Choroid plexus epithelial cell (primary cell): ENCODE measurements at places on chromosomes 13 and 19.

DNA sequence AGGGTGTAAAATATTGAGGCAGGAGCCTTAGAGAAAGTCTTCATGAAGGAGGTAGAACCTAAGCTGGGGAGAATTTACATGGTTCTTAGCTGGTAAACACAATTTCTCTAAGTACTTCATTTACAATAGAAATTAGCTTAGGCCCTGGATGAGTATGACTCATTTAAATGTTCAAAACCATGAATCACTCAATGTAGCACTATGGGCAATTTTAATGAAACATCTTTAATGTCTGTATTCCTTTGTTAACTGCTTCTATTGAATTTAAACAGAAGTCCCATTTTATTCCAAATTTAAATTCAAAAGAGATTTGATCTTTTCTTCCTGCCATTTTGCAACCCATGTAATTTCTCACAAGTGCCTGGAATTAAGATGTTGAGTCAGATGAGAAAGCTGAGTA, 252.1 kb downstream of the RFC3 start:
- peak; percentile 33 for DNase-seq

DNA sequence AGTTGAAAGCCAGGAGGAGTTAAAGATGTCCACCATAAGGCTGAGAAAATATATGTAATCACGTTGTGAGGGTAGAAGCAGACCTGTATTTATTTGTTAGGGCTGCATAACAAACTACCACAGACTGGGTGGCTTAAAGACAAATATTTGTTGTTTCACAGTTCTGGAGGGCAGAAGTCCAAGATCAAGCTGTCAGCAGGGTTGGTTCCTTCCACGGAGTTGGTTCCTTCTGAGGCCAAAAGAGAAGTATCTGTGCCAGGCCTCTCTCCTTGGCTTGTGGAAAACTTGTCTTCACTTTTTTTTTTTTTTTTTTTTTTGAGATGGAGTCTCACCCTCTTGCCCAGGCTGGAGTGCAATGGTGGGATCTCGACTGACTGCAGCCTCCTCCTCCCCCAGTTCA, 73.7 kb upstream of the SLAIN1 start:
- no peak for DNase-seq

- no peak for DNase-seq
Measured at GRCh38 chr13:46198696-46199193, 13.0 kb upstream of the LRRC63 start.

- peak; percentile 97 for DNase-seq
Measured at GRCh38 chr13:79936368-79937136, 404.4 kb downstream of the SPRY2 start.

DNA sequence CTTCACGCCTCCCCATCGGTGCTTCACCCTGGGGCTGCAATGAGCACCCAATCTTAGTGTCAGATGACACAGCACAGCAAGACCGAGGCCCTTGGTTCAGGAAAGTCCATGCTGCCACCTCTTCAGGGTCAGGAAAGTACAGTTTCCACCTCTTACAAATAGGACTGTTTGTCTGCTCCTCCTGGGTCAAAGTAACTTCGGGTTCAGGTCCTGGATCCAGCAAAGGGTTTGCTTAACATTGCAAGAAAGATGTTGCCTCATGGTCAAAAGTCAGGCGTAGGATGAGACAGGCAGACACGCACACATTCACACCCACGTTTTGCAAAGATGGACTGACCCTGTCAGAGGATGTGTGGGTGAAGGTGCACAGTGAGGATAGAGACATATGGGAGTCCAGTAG, 1.6 kb upstream of the CYP2B6 start:
- DNase-seq, result no peak

DNA sequence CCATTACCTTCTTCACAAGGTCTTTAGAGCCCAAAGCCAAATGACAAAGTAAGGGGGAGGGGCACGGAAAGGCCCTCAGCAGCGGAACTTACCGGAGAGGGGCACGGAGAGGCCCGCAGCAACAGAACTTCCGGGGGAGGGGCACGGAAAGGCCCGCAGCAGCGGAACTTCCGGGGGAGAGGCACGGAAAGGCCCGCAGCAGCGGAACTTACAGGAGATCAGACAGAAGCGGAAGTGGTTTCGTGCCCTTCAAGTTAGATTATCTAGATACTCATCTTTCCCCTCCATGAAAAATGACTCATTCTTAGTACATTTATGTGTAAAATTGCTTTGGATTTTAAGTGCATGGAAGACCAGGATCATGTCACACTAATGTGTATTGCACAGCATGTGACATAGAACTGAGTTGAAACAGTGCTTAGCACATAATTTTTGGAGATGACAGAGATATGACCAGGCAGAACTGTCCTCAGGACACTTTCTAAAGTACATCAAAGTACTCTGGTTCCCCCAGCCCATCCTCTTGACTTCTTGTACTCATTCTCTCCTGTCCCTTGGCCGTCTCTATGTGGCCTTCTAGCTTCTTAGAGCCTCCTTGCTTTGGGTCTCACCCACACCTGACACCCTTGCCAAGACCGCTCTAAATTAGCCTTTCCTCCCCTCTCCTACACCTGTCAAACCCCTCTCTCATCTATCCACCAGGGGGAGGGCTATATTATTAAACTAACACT, 25.7 kb upstream of the TPTE2 start:
- DNase-seq, result peak; percentile 52

GRCh38 chr13:26228096-26228495, 6.0 kb upstream of the RNF6 start:
- no peak for DNase-seq

DNA sequence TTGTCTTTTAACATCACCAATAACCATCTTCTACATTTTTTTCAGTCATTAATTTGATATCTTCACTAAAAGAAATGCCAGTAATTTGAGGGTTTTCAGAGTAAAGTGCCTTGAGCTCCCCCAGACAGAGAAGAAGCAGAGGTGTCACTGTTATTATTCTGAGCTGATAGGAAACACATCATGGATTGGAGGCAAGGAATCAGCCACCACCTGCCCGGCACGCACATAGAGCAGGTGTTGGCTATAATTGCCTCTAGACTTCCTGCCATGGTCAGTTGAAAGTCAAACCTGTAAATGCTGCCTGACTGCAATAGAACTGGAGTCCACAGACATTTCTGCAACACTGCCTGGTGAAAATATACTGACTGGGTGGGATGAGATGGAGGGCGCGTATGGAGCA, 776.6 kb downstream of the UQCRFS1 start:
- DNase-seq, result no peak

DNA sequence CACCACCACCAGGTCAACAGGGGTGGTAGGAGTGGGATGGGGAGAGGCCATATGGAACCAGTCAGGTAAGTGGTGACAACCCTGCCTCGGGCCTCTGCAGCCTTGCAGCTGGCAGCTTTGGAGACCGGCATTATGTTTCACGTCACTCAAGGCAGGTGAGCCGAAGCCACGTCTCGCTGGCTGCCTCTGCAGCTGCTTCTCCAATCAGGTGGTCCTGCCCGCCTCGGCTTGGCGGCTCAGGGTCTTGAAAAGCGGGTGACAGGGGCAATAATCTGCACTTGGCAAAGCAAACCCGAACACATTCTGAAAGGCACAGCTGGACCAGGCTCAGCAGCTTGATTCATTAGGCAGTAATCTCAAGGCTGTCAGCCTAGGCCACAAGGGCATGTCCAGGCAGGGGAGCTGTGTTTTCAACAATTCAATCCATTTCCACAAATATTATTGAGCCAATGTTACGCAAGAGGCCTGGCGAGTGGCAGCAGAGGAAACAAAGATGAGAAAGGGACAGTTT, 77.4 kb upstream of the PCDH8 start:
- no peak for DNase-seq

DNA sequence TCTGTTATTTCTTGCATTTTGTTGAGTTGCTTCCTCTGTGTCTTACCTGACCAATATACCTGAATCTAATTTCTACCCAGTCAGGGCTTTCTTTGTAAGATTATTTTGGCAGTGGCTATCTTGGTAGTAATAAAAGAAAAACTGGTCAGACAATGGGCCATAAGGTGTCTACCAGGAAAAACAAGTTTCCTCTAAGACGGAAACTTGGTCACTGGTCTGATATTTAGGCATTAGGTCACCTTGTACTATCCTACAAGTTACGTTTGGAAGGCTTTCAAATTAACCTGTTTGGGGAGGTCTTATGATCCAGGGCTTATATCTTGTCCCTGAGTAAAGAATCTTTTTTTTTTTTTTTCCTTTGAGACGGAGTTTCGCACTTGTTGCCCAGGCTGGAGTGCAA, 9.2 kb downstream of the ZNF823 start:
- no peak for DNase-seq

DNA sequence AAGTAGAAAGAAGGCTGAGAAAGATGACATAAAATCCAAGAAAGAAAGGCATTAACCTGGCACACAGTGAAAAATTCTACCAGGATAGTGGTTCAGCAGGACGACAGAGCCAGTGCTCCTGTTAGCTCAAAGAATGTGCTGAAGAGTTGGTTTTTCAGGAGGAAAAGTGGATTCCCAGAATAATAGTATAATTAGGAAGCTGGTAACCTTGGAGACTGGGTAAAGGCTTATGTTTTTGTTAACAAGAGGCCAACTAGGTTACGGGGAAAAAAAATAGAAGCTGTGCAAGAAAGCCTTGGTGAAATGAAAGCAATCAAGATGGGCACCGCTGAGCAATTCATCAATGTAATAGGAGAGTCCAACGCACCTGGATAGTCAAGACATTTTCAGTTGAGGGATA, 54.7 kb downstream of the SLC15A1 start:
- no peak for DNase-seq

DNA sequence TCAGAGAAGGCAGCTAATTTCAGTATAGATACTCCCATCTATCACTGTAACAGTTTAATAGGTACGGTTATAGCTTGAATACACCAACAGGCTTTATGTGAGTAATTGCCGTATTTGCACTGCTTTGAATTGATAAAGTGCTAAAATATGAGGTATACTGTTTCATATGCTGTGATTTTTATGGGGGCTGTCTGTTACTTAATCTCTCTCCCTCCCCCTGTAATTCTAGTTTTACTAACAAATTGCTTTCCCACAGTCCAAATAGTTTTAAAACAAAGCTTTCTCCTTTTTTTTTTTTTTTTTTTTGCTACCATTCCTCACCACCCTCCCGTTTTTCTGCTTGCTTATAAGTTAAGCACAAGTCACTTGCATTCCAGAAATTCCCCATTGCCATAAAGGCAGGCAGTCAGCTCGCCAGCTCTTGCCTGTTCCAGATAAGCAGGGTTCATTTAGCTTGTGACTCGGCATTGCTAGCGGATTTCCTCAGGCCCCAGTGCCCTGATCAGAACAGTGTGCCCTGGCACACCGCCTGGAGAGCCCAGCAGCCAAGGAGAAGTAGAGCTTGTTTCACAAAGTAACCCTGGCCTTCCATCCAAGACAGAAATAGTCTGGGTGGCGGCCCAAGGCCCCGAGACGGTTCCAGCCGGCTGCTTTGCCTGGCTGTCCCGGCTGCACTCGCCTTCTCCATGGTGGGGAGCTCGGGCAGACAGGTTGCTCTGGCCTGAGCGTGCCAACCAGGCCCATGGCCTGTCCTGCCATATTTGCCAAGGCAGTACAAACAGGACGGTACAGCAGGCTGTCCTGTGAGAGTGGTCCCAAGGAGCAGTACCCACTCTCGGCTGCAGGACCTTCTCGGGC, 43.5 kb upstream of the NPAS1 start:
- DNase-seq, result peak; percentile 95

- no peak for DNase-seq
Measured at GRCh38 chr13:23847497-23847896, 41.7 kb downstream of the MIPEP start.

DNA sequence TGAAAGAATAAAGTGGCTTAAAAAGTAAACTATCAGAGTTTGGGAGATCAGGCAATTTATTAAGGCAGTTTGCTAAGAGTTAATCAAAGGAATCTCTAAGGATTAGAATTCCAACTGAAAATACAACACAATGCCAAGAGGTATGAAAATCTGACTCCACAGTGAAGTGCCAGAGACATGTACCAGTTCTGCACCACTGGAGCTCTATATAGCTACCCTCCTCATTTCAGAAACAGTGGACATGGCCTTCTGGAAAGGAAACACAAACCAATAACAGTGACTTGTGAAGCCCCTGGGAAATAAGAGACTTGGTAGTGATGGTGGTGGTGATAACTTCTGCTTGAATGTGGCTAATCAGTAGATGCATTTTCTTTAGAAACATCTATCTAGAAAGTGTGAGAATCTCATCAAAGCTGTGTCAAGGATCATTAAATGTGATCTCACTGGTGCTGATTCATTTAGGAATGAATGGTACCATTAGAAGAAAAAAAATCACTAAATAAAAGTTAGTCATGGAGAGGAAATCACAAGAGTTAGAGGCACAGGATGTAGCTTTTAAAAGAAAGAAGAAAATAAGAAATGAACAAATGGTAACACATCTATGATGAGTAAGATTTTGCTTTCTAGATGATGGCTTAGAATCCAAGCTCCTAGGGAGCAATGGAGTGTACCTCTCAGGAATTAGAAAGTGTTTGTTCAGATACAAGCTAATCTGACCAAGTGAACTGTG, 20.1 kb upstream of the N4BP2L1 start:
- DNase-seq, result no peak

DNA sequence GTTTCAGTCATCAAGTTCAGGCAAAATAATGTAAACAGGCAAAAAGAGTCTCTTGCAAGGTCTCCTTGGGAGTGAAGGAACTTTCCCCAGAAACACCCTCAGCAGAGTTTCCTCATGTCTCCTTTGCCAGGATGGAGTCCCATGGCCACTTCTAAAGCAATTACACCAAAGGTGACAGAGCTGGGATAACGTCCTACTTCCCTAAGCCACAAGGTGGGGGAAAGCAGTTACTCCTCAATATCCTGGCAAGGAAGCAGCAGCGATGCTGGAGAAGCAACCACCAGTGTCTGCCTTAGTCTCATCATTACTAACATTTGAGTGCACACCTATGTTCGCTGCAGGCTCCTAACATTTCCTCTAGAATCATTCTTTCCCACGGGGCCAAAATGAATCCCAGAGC, 88.6 kb downstream of the UBL3 start:
- DNase-seq, result no peak

GRCh38 chr19:5680084-5680436, 256 bp downstream of the MICOS13 start:
- peak; percentile 40 for DNase-seq

- no peak for DNase-seq
Measured at GRCh38 chr19:18204394-18205199, 755 bp upstream of the RAB3A start.

GRCh38 chr13:76029706-76030105, 393.6 kb downstream of the LMO7 start:
- DNase-seq, result no peak

GRCh38 chr13:98749501-98749900, 3.0 kb downstream of the SLC15A1 start:
- DNase-seq, result peak; percentile 57

DNA sequence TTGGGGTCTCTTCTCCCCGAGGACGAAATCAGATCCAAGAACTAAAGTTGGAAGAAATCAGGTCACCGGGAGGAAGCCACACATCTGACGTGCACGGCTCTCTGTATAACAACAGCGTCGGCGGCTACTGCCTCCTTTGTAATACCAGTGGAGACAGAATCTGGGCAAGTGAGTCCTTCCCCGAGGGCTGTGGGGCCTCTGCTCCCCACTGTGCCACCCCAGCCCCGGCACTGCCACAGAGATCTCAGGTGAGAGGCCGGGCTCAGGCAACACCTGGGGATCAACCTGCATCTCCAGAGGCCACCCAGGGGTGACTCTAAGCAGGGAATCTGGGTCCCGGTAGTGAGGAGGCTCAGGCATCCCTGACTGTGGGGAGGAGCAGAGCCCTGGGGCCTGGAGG, 33.7 kb upstream of the C13orf46 start:
- no peak for DNase-seq
